ENCODE measurements at places on chromosomes 13 and 19.
A peak's percentile ranks its signal among the peaks of the same experiment; 100 is the strongest.

DNA sequence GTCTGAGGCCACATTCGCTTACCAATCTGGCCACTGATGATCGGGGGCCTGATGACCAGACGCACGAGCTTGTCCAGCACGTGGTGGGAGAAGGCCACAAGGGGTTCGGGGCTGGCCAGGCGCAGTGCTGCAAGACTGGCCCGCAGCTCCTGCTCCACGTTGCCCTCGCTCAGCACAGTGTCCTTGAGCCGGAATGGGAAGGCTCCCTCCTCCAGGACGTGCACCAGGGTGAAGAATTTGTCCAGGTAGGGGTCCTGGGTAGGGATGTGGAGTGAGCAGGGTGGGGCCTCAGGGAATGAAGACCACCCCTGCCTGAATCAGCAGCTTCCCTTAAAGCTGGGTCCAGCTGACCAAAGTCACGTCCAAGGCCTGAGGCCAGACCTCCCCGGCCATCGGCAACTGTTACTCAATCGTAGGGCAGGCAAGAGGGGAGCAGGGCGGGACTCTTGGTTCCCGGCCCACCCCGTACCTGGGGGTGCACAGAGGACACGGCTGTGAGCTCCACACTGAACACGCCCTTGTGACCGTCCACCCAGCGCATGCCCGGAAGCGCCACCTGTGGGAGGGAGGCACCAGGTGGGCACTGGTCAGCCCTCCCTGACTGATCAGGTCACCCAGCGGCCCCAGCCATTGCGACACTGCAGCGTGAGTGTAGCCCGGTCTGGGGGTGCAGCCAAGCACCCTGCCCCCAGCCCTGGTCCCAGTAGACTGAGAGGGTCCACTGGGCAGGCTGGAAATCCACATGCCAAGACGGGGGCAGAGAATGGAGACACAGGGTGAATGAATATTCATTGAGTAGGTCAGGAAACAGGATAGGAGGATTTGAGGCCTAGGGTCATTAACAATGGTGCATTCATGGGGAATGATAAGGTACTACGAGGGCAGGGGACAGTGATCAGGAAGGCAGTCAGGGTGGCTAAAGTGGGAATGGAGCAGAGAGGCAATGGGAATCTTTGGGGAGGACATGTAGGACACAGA is 2.8 kb upstream of the ANGPTL8 start:
- DNase-seq = no peak

- DNase-seq = peak; percentile 12
These were observed 564.5 kb downstream of the FGF9 start for GRCh38 chr13:22235285-22235949.

DNA sequence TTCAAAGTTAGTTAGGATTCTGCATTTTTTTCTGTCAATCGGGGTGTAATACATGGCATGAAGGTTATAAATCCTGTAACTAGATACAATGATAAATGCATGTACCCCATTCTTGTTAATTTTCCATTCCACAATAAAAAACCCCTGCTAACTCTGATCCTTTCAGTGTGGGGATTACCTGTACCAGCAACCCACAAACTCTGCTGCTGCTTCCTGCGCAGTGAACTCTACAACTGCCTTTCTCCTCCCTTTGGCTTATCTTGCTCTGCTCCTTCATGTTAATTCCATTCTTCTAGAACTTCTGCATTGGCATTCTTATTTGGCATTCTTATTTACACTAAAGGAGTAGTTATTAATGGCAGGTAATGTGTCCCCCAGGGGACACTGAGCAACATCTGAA is 273.1 kb downstream of the KLF12 start:
- DNase-seq = no peak

DNA sequence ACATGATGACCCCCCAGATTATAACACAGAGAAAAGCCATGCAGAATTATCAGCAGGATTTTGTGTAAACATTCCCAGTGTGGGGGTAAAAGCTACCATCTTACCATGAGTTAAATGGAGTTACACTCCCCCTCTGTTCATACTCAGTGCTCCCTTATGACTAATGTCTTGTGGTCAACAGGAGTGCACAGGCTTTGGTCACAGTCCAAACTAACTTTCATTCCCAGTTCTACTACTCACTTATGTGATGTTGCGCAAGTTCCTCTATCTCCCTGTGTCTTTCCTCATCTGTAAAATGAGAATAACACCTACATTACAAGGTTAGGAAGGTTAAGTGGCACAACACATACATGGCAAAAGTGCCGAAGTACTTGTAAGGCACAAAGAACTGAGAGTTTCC is 277.9 kb downstream of the RBM26 start:
- DNase-seq = no peak

DNA sequence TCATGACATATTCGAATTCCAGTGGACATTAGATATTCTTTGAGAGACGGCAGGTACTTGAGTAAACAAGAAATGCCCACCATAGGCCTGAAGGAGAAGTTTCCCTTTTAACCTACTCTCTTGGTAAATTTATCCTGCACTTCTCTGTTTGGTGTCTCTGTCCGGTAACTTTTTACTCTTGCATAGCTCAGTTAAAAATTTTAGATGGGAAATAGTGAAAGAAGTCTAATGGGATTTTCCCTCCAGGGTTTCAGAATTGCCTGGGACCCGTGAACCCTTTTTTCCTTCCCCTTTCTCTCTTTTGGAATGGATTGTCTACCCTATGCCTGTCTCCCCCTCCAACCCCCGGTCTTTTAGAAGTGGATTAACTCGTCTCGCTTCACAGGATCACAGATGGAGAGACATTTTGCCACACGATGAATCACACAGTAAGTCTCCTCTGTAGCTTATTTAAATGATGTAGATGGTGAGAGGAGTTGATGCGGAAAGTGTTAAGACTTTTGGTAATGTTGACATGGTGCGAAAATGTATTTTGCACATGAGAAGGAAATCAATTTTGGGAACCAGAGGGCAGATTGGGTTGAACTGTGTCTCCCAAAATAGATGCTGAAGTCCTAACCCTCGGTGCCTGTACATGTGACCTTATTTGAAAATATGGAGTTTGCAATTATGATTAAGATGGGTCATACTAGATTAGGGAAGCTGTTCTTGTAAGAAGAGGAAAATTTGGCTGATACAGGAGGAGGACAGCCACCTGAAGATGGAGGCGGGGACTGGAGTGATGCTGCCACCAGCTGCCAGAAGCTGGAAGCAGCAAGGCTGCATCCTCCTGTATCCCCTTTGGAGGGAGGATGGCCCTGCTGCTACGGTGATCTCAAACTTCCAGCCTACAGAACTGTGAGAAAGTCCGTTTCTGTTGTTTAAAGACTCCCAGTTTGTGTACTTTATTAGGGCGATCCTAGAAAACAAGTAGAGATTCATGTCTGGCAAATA is 711 bp upstream of the MIPEP start:
- DNase-seq = no peak

DNA sequence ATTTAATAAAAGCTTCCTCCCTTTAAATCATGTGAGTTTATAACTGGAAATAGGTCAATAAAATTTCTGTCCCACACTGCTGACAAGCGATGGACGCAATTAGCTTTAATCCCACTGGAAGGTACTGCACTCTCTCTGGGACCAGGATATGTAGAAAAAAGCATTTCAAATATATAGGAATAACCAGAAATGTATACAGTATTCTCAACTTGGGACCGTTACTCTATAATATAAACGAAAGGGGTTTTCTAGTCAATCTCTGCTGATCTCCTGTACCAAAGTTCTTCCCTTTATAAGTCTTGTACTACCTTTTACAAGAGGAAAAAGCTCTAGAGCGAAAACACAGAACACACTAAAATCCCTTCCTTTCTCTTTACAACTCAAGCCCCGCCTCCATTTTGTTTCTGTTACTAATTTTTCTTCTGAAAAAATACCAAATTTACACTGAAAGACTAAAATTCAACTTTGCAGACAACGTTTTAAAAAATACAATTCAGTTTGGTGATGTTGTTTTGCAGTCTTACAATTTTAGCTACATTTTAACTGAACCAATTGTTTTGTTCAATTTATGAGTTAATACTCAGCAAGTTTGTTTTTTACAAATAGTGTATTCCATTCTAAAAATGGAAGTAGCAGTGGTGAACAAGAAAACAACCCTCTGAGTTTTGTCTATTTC is 1.7 kb upstream of the USPL1 start:
- no peak for DNase-seq

DNA sequence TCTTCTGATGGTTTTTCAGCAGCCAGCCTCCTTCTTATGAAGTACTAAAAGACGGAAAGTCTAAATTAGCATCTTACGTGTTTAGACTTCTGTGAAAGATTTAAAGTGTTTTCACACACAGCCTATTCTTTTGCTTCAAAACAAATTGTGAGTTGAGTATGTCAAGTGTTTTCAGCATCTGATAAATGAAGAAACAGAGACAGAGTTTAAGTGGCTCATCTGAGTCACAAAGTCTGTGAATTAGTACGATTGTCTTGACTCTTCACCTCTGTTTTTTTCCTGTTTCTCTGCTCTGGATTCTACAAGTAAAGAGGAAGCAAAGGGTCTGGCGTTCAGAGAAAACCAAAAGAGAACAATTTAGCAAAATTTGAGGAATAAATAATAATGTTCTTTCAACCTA is 116.4 kb downstream of the FRY start:
- DNase-seq = no peak

- DNase-seq = peak; percentile 30
These were observed 452 bp downstream of the PIAS4 start for GRCh38 chr19:4007836-4008539.

- DNase-seq = no peak
These were observed 321.3 kb downstream of the GPC6 start for GRCh38 chr13:93547886-93548285.

DNA sequence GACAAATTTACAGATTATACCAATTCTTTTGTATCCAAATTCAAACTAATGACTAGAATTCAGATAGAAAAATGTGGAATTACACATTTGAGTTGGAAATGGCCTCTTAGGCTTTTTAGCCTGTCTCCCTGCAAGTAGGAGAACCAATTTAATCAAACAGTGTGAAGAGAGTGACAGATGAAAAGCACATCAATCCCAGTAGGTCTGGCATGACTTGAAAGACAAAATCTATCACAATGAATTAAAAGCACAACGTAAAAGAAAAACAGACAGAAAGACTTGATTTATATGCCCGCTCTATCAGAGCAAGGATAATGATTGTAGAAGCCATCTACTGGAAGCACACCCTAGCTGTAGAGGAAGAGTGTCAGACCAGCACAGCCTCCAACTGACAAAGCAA is 1084.4 kb upstream of the SPRY2 start:
- no peak for DNase-seq

GRCh38 chr19:2266183-2266993 is 10.2 kb upstream of the JSRP1 start:
- DNase-seq = no peak

DNA sequence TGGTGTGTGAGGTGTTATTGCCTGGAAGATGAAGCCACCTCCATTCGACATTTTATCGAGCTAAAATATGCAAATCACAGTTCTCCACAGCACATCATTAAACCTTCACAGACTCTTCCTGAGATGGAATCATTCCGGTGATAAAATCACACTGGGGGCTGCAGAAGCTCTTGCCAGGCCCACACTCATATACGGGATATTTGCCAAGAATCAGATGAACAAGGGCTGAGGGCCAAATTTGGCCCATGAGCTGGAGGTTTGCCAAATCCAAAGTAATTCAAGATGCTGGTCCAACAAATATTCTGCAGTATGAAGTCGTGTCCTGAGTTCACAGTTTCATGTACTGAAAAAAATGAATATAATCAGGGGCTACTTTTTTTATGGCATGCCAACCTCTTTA is 16.7 kb upstream of the RXFP2 start:
- no peak for DNase-seq

DNA sequence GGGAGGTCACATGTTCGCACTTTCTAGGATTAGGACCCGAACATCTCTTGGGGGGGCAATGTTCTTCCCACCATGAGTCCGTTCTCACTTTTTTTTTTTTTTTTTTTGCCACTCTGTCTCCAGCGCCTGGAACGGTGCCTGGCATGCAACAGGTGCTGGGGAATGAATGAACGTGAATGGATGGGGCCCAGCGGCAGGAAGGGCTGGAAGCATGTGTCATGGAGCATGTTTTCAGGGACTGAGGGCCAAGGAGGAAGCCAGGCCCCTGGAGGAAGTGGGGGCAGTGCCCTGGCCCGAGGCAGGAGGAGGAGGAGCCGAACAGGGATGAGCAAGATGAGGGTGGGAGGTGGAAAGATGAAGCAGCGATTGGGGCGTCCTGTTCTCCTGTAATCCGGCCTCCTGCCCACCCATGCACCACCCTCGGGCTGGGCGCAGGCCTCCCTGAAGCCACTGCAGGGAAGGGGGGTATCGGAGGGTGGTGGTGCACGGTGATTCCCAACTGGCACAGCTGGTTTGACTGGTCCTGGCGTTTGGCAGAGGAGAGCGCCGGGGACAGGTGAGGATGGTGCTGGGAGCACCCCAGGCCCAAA is 8.8 kb upstream of the SULT2B1 start:
- DNase-seq = no peak

DNA sequence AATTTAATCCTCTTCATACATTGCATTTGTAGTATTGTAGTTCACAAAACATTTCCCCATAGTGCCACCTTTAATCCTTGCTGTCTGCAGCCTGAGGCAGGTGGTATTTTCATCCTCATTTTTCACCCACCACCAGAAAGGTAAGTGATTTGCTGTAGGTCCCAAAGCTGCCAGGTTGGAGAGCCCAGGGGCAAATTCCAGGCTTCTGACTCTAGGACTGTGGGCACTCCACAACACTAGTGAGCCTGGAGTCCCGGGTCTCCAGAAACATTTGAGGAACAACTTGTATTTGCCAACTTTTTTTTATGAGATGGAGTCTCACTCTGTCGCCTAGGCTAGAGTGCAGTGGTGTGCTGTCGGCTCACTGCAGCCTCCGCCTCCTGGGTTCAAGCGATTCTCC is 6.2 kb downstream of the ILF3 start:
- DNase-seq = no peak

DNA sequence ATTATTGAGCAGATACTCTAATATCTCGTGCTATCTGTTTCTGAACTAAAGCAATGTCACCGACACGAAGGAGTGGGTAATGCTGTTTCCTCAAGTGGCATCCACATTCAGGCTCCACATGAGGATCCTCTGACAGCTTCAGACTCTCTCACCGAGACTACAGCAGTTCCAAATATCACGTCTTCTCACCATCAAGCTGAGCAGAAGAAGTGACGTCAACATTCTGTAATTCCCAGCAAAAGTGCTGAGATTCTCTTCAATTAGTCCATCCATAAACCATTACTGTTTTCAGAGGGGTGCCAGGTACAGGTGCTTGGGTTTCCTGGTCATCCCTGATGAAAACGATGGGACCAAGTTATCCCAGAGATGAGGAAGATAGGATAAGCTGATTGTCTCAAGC is 110.0 kb upstream of the DACH1 start:
- no peak for DNase-seq

DNA sequence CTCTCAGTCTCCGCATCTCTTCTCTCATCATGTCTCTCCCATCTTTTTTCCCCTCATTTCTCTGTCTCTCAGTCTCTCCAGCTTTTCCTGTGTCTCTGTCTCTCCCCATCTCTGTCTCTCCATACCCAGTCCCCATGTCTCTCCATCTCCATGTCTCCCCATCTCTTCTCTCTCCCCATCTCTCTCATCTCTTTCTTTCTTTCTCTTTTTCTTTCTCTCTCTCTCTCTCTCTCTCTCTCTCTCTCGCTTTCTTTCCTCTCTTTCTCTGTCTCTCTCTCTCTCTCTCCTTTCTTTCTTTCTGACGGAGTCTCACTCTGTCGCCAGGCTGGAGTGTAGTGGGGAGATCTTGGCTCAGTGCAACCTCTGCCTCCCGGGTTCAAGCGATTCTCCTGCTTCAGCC is 12.6 kb upstream of the NFIX start:
- DNase-seq = no peak

GRCh38 chr19:3099347-3100145 is 5.4 kb downstream of the GNA11 start:
- no peak for DNase-seq

GRCh38 chr19:55116859-55117662 is at the start of gene PPP1R12C:
Gene PPP1R12C (minus strand): TSS chr19:55117637. CDS start chr19:55117543, 94 bp downstream.
- no peak for DNase-seq

- no peak for DNase-seq
These were observed 527.5 kb downstream of the RFC3 start for GRCh38 chr13:34345258-34345965.
